ENCODE measurements at places on chromosomes 7 and 10. TPM values are rescaled to one million over a fixed set of nuclear protein-coding genes. Genes with fewer than 3 reads are reported as not detected.

Gene POLR3A
- 11.4 TPM for total RNA-seq

Gene CFTR
- not detected for total RNA-seq

Gene ABCB1
- total RNA-seq, result 0.26 TPM

Gene AZGP1
- not detected for total RNA-seq

Gene RBAK
- total RNA-seq, result 6.2 TPM

Gene ZNF862
- 10.6 TPM for total RNA-seq

Gene CLRN3
- 0.33 TPM for total RNA-seq

Gene GNA12
- total RNA-seq, result 27.2 TPM

Gene TCERG1L
- not detected for total RNA-seq

Gene NCOA4
- 203 TPM for total RNA-seq

Gene IDI1
- total RNA-seq, result 43.3 TPM

Gene SORBS1
- total RNA-seq, result 3.7 TPM

Gene IRF5
- total RNA-seq, result 0.09 TPM

Gene DNAJB9
- total RNA-seq, result 58.2 TPM

Gene FAM241B
- total RNA-seq, result 0.09 TPM

Gene IKZF1
- 0.17 TPM for total RNA-seq

Gene TMEM229A
- total RNA-seq, result not detected

Gene CTAGE8
- total RNA-seq, result not detected
